ENCODE measurements at places on chromosomes 7 and 10.

DNA sequence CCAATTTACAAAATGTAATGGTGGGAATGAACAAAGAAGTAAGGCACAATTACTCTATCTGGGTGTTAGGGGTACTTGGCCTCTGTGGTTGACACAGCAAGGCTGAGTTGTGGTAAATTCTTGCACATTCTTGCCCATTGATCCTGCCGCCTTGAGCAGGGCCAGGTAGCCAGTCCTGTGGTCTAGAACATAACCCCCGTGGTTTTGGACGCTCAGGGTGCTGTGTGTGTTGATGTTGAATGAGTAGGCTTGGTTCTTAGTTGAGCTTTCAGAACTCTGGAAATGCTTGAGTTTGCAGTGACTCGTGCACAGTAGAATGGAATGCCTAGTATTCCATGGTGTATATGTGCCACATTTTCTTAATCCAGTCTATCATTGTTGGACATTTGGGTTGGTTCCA lies 42.3 kb upstream of the CDHR3 start:
- DNase-seq = no peak

DNA sequence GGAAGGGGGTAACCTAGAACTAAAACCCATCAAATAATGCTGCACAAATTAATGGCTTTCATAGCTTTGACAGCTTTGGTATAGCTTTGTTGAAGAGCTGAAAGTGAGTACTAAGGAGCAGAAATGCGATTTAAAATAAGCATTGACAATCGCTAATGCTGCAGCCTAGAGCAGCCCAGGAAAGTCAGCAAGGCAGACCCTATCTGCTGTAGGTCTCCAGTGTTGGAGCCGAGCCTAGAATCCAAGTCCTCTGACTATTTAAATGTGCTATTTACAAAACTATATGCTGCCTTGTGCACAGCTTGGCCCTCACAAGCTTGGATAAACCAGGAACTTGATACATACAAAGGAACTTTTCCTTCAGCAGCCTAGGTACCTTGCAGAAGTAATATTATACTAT lies 64.9 kb upstream of the ASAH2 start:
- no peak for DNase-seq

DNA sequence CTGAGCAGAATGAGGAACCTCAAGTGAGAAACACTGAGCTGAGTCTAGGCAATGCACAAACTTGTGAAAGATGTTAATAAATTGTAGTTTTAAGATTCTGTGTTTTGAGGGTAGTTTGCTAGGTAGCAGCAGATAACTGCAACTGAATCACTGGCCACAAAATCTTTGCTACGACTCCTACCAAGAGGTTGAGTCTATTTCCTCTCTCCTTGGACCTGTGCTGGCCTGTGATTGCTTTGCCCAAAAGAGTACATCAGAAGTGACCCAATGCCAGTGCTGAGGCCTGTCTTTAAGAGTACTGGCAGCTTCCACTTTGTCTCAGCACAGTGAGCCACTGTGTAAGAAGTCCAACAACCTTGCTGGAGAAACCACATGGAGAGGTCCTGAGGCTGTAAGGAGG lies 11.9 kb upstream of the TSPAN13 start:
- DNase-seq = no peak

GRCh38 chr7:82957521-82957920 lies 205.2 kb downstream of the PCLO start:
- DNase-seq = no peak

- no peak for DNase-seq
Observed at GRCh38 chr7:128792471-128793180, 858 bp downstream of the CCDC136 start.

DNA sequence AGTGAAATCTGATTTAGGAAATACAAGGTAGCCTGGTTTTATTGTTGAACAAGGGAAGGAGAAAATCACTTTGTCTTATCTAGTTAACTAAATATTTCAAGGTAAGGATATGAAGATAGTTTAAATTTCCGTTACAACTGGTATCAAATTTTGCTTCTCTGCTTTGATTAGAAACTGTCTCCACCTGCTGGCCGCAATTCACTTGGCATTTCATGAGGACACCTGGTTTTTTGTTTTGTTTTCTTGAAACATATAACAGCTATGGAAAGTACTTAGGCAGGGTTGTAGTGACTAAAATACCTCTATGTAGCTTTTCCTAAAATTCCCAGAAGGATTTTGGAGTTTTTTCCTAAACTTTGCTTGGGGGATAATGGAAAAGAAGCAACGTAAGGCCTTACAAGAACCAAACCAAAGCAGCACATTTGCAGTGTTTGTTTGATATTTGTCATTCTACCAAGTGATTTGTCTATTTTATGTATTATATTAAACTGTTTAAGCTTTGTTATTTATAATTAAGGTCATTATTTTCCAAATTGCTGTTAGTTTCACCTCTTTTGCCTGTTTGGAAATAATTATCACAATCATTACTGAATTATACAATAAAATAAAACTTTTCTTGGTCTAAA lies 73.6 kb downstream of the AHCYL2 start:
- no peak for DNase-seq

DNA sequence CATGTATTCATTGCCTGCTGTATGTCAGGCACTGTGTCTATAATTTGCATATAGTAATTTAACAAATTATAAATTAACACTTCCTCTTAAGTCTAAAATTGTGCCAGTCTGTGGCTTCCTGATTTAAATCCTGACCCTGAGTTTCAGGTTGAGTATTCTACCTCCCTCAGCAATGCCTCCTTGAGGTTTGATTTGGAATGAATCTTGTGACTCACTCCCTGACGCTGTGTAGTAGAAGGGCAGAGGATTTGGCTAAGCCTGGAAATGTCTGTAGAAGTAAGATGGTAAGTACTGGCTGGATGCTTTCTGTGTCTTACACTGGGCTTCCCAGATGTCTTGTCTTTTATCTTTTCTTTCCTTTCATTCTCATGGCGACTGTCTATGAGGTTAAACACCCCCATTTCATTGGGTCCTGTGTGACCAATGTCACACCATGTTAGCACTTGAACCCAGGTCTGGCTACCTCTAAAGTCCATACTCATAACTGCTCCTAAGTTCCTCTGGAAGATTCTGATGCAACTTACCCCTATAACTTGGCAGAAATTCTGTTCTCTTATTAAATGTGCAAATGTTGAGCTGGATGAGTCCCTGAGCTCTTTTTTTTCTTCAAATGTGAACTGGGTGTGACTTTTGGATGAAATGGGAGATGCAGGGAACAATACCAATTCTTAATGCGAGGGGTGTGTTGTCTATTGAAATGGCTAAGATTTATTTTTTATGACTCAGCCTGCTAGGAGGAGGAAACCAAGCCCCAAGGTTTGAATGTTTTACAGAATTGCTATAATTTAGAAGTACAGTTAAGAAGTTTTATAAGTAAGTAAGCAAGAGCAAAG lies 48.5 kb downstream of the PLCE1 start:
- DNase-seq = no peak

GRCh38 chr7:7582596-7582995 lies 15.9 kb downstream of the MIOS start:
- DNase-seq = no peak

DNA sequence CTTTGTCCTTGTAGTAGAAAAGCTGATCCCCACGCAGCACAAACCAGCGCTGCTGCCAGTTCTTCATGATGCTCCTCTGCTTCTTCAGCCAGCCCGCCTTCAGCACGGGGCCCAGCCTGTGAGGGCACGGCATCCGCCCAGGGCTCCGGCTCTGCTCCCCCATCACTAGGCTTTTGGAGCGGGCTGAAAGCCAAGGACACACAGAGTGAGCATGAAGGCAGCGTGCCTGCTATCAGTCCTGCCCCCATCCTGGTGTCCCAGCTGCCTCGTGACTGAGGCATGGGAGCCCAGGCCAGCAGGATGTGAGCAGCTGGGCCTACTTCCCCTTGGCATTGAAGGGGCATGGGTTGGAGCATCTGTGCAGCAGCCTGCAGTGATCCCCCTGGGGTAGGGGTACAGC lies 21.9 kb downstream of the ARHGAP22 start:
- DNase-seq = no peak

DNA sequence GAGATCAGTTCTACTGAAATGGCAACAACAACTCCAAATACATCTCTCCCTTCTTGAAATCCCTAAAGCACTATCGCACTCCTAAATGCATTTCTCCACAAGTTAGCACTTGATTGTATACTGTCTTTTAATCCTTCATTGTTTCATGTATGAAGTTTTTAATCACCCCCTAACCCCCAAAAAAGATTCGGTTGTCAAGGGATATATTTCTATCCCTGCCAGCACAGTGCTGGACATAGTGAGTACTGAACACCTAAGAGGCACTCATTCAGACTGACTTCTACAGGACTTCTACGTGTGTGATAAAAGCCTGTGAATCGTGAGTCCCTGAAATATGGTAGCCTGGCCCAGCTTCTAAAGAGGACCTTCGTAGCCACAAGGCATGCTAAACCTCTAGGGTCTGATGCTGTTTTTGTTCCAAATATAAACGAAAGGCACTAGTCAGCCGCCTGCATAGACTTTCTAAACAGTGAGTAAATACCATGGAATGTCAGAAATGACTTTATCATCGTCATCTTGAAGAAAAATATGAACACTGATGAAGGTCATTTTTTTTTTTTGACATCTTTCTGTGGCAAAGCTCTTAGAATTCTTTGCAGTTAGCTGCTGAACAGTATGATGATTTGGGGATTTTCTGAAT lies 14.6 kb upstream of the ZSCAN21 start:
- no peak for DNase-seq

- no peak for DNase-seq
Observed at GRCh38 chr7:134059921-134060320, 67.2 kb upstream of the LRGUK start.

DNA sequence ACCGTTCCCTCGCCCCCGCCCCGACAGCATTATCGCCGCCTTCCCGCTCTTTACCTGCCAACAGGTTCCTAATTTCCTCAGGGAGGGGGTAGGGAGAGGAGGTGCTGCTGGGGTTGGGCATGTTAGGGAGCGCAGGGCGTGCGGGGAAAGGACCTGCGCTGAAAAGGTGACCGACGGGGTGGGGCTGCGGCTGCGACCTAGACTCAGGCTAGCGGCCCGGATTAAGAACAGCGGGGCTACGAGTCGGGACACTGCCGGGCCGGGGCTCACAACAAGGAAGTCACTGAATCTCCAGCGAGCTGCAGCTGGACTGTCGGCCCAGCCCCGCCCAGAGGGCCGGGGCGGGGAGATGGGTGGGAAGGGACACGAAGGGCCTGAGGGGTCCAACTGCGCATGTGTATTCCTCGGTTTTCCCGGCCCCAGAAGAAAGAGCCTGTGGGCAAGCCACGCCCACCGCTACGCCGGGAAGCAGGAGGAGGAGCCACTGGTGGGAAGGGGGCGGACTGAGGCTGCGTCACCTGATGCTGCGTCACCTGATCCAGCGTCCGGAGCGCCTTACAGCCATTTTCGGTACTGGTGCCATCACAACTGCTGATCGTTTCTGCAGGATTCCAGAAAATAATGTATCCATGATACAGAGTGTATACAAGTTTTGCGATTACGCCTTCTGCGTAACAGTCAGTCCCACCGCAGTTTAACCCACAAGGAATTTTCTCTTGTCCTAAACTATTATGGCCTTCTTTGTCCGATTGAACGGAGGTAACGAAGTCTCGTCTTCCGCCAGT lies at the start of gene SKAP2:
TSS of gene SKAP2 (minus strand) at position 282 of the 785 bp plus-strand sequence. CDS start at position 121, 161 bp downstream.
- DNase-seq = peak; percentile 19

DNA sequence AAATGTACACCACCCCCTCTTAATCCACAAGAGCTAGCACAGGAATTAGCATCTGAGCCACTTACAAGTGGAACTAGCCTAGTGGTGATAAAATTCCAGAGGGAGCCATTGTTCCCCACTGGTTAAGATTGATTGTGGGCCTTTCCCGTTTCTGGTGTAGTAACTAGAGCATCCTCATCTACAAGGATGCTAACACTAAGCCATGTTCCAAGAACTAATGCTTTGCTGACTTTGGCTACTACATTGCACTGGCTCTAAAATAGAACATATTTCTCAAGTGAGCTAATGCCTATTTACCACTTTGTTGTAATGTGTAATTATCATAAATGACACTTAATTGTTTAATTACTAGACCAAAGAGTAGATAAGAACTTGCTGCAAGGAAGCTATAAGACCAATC lies 143.7 kb downstream of the FZD1 start:
- no peak for DNase-seq

- no peak for DNase-seq
Observed at GRCh38 chr7:77822269-77822668, 23.7 kb downstream of the PHTF2 start.

DNA sequence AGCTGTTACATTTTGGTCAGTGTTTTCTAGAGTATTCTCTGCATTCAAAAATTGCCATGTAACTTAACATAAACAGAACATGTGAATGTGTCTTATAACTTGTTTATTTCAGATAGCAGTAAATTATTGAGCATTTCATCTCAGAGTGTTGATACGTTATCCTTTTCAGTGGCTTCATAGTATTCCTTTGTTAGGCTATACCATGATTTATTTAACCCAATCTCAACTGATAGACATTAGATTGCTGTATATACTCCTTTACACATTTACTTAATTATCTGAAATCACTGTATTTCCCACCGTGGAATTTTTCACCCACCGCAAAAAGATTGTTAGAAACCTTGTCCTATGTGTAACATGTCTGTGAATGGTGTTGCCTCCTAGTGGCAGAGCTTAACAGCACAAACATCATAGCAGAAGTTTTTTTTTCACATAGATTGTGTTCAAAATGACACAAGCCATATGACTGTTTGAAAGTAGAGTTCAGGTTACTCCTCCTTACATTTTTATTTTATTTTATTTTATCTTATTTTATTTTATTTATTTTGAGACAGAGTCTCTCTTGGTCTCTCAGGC lies 21.4 kb downstream of the SLF2 start:
- DNase-seq = no peak

GRCh38 chr7:131606346-131607290 lies 50.2 kb upstream of the PODXL start:
- no peak for DNase-seq

Measured in D721Med (cell line).